ENCODE measurements at places on chromosomes 2 and 18.

- DNase-seq: no peak
These were observed 78.0 kb downstream of the KCNF1 start for GRCh38 chr2:10989782-10990181.

GRCh38 chr18:48697441-48697840 lies 158.6 kb downstream of the CTIF start:
- DNase-seq: no peak

DNA sequence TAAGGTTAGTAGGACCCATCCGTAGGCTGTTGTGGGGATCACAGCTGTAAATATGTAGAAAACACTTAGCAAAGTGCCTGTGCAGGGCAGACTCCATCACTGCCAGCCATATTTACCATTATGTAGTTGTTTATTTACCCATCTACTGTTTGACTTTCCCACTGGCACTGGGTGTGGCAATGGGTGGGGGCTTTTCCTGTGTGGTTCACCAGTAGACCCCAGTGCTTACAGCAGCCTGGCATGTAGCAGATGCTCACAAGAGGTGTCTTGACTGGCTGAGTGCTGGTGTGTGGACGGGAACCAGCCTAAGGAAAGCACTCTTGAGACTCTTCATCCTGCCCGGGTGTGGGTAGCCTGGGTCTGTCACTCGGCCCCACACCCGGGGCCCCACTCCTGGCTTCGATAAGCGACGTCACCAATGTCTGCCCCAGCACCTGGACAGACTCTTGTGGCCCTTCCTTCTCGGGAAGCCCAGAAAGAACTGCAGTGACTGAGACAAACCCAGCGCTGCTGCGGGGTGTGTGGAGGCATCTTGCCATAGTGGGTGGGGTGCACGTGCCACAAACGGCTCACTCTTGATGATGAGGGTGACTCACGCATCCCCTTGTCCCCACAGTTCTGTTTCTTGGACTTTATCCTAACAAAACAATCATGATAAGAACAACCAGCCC lies 78.3 kb downstream of the HDAC4 start:
- no peak for DNase-seq

DNA sequence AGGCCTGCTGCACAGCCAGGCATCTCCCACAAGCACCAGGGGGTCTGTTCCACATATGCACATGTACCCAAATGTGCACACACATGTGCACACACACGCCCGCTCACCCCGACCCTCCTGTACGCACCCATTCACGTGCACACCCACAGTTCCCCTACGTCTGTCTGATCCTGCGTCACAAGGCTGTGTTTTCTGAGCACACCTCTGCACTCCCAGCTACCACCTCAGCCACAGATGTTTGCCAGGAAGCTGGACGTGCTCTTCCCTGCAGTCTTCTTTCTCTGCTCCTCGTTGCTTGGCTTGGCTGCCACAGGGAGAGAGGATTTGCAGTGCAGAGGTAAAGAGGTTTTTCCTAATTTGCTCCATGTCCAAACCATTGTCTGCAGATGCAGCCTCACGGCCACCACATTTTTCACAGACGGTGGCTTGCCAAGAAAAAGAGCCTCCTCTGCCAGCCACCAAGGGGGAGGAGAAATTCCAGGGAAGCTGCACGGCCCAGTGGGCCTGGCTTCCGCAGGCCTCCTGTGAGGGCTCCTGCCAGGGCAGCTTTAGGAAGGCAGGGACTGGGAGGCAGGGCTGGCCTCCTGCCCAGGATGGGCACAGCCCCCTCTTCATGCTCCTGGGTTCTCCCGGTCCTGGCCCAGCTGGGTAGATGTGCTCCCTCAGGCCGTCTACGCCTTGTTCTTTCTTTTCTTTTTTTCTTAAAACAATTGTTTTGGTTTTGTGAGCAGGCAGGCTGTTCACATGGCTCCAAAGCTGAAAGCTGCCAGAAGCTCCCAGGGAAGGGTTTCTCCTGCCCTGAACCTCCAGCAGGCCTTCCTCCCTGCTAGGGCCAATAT lies 29.3 kb upstream of the HS6ST1 start:
- DNase-seq: no peak

DNA sequence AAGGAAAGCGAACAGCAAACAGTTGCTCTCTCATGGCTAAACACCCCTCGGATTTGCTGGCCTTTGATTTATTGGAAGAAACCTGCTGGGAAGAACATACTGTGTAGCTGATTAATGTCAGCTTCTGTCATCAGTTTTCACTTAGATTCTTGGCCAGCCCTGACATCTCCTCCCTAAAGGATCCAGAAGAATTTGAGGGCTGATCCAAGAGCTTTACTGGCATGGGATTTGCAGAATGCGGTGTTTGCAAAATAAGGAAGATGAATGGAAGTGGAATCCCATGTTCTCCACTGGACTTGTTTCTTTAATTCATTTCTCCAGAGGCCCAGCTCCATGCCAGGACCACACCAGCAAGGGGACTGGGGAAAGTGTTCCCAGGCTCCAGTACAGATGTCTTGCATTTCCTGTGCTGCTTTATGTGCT lies 80.5 kb downstream of the RDH14 start:
- no peak for DNase-seq

GRCh38 chr2:231926180-231926741 lies at the start of gene NPPC:
Gene NPPC, minus strand, starts transcription at chr2:231926396. Its CDS starts 147 bp downstream, at chr2:231926249.
- peak; percentile 30 for DNase-seq

DNA sequence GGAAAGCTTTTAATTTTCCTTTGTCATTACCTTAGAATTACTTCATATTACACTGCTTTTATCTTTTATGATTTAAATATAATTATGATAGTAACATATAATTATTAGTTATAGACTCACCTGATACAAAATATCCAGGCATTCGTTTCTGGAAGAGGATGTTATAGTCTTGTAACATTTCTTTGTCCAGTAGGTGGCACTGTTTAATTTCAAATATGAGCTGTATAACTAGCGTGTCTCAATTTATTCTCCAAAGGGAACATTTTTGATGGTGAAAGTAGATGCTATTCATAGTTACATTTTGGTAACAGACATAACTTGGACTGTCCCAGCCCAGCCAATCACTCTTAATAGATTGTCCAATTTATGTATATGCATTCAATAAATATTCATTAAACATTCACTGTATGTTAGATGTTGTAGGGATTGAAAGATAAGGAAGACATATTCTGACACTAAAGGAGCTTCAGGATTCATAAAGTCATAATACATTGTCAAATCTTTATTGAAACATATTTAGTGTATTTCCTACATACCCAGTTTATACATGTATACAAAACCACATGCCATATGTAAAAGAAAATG lies 19.2 kb downstream of the DAW1 start:
- DNase-seq: peak; percentile 25

DNA sequence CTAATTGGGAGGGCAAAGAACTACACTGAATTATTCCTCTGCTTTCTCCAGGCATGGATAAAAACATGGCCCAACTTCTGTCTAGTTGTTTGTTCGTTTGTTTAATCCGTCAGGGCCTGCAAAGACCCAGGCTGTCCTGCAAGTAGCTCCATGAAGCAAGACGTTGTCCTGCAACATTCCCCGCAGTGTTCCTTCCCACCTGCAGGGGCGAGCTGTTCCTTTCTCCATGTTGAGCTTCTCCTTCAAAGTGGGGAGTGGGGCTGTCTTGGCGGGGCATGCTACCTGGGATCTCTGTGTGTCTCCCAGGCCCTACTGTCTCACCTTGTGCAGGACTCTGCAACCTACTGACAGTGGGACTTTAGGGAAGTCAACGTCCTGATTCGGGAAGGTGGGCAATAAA lies 264.0 kb upstream of the SMIM21 start:
- DNase-seq: no peak

DNA sequence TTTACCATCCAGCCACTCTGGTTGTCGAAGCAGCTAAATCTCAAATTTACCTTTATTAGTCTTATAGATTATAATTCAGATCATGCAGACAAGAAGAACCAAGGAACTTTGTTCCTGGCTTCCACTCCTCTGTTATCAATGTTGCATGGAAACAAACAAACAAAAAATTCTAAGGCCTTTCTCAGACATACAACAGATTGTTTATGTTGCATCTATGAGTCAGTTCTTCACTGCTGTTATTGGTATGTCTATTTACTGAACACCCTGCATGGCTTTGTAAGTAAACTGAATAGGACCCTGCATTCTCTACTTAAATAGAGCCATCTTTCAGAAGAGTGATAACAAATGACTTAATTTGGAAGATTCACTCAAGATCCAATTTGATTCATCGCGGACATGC lies 1.6 kb upstream of the ANKRD44 start:
- DNase-seq: no peak

DNA sequence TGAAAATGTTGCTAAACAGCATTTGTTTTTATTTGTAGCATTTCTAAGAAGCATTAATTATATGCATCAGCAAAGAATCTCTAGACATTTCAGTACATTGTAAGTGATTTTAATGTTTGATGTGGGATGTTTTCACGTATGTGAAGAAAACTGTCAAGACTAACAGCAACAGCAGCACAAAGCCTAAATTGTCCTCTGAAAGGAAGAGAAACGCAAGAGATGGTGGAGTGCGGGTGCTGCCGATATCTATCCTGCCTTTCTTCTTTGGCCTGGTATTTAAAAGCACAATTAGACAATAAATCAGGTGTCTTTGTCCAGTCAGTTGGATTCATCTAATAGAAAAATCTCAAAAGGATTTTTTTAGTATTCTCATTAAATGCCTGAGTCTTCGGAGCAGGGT lies 3.1 kb downstream of the TWIST2 start:
- no peak for DNase-seq

DNA sequence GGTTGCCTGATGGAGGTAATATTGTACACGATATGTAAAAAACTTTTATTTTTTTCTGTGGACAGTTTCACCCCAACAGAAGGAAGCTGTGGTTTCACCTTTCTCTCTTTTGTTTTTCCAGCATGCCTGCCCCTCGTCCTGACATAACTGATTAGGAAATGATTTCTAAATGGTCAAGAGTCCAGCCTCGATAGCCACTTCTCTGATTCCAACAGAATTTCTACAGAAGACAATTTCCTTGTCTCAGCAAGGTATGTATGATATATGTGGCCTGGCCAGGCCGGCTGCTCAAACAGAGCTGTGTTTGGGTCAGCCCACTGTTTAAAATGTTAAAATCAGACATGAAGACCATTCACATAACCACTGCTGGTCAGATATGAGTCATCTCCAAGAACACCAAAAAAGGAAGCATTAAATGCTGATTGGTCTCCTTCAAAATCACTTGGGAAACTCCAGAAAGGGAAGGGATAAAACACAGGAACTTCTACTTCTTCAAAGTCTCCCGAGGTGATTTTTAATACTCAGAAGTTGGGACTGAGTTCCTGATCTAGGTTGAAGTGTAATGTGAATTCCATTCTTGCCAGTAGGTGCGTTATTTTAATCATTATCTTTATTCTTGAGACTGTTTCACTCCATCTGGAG lies 22.3 kb downstream of the ATP8B1 start:
- DNase-seq: no peak

- DNase-seq: peak; percentile 71
These were observed 125.5 kb upstream of the ZNF516 start for GRCh38 chr18:76620321-76621170.

DNA sequence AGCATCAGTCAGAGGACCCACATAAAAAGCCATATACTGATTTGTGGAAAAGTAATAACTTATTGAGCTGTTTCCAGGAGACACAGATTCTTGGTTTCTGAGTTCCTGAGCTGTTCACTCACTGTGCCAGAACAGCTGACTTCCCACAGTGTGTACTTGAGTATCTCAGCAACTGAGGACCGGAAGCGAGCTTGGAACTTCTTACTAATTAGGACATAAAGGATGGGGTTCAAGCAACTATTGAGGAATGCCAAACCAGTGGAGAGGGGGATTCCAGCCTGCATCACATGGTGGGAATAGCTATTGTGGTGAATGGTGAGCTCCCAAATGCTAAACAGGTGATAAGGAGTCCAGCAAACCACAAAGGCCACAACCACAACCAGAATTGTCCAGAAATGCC lies 16.4 kb downstream of the EEF1B2 start:
- DNase-seq: no peak
